ENCODE measurements at places on chromosomes 12 and 14.

- DNase-seq = no peak
These were observed 34.8 kb downstream of the IL31 start for GRCh38 chr12:122139266-122139665.

GRCh38 chr12:15662983-15663659 lies 126.1 kb downstream of the EPS8 start:
- DNase-seq = no peak

DNA sequence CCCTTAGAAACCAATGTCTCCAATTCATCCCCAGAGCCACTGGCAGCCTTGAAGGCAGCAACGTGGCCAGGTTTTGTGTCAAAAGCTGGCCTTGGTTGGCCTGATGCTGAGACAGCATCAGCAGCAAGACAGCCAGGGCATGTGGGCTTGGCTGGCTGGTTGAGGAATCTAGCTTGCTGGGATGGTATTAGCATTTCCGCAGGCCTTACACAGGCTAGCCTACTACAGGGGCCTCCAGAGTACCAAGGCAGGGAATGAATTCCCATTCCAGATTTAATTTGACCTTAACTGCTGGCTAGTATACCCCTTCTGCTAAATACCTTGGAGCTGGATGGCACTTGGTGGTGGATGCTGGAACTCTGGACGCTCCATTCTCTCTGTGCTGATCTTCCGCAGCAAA lies 15.8 kb downstream of the NGDN start:
- DNase-seq = no peak

- DNase-seq = no peak
These were observed 15.1 kb downstream of the PIGH start for GRCh38 chr14:67584978-67585377.

GRCh38 chr14:101506926-101507835 lies 54.1 kb upstream of the DIO3 start:
- no peak for DNase-seq

GRCh38 chr12:80720516-80720915 lies 3.8 kb downstream of the MYF5 start:
- no peak for DNase-seq

DNA sequence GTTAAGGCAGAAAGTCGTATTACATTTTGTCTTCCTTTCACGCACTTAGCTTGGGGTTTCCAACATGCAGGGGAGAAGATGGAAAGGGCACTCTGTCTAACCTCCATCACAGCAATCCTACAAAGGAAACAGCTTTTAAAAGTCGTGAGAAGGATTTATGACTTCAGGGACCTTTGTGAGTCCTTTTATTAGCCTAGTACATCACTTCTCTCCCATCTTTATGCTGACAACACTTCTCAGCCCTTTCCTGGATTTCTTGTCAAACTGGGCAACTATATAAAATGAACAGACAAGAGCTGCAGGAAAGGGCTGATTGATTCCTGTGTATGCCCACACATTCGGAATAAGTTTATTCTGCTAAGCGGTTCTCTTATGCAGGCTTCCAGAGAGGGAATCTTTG lies 159.0 kb downstream of the DERA start:
- no peak for DNase-seq

GRCh38 chr12:122161682-122162081 lies 12.3 kb downstream of the IL31 start:
- no peak for DNase-seq

DNA sequence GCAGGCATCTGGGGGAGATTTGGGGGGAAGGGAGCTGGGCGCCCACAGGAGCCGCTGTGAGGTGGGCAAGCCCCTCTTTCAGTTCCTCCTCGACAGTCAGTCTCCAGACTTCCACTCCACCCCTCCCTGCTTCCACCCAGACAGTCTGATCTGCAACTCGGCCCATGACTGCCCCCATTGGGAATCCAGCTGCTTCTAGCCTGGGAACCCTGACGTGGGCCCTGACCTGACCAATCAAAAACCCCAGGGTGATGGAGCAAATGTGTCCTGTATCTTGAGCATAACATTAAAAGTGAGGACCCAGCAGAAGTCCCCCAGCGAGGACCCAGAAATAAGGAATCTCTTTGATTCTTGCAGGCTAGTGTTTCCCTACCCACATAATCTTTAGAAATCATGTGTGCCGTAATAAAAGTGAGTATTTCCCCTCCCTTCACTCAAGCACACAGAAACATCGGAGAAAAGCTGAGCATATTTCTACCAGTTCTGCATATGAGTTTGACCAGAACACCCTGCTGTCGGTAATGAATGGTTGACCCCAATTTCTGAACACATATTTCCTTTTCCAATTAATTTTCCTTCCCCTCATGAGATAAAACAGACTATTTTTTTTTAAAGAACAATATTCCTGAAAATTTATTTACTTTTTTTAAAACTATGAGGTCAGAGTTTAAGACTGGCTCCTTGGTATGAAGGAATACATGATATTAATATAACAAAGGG lies 6.4 kb downstream of the SSH1 start:
- peak; percentile 45 for DNase-seq

- DNase-seq = no peak
These were observed 417.5 kb downstream of the NPAS3 start for GRCh38 chr14:33356181-33356580.

DNA sequence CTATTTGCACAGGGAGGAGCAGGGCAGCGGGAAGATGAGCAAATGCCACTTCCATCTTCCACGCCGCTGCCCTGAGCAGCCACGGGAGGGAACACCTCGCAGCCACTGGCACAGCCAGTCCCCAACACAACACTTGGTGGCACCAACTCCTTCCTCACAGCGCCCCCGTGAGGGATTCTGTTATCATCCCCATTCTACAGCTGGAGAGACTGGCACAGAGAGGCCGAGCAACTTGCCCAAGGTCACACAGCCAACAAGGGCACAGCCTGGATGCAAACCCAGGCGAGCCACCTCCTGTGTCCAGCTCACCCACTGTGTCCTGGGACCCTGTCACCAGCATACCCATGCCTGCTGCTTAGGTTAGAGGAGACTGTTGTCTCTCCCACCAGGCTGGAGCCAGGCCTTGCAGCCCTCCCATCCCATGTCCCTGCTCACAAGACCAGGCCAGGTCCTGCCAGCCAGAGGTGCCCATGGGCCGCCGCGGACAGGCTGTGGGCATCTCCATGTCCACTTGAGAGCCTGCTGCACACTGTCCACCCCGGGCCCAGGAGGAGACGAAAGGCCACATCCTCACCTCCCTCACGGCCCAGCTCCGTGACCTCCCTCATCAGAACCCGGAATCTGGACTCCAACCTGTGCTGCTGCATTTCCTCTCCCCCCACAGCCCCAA lies 57.0 kb downstream of the NCOR2 start:
- peak; percentile 63 for DNase-seq

GRCh38 chr12:70670948-70671347 lies 33.7 kb upstream of the PTPRB start:
- DNase-seq = no peak

DNA sequence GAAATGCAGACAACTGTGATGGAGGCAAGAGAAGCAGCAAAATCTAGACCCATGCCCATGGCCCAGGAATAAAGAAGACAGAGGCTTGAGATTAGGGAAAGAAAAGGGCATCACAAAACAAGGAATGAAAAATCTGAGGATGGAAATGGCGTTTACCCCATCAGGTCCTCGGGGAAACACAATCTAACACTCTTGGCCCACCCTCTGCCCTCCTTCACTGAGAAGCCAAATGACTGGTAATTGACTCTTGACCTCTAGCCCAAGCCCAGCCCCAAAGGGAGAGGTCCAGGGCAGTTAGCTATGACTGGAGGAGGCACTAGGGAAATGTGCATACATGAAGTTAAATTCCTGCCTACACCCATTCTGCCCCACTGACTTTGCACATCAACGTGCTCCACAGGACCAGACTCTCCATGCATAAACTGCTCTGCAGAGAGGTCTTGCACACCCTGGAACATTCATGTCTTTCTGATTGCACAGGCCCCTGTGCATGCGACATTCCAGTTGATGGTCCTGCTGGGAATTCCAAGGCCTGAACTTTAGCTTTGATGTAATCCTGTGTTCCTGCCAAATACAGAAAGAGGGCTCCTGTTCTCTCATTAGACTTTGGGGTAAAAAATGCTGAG lies 5.7 kb downstream of the ZFHX2 start:
- no peak for DNase-seq

- DNase-seq = no peak
These were observed 74.7 kb downstream of the APAF1 start for GRCh38 chr12:98719515-98720504.

DNA sequence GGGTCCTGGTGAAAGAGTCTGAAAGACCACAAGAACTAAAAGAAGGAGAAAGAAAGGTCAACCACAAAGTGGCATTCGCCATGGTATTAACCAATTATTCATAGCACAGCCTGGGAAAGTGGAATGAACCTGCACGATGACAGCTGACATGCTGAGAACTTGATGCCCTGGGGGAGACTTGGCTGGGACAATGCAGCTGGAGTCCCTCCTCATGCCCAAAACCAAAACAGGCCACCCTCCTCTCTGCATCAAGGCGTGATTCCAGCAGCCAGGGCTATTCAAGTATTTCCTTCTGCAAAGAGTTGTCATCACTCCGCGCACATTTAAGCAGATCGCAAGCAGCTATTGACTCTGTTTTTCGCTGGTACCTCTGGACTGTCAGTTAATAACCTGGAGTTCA lies 167.1 kb upstream of the NOS1 start:
- DNase-seq = no peak

DNA sequence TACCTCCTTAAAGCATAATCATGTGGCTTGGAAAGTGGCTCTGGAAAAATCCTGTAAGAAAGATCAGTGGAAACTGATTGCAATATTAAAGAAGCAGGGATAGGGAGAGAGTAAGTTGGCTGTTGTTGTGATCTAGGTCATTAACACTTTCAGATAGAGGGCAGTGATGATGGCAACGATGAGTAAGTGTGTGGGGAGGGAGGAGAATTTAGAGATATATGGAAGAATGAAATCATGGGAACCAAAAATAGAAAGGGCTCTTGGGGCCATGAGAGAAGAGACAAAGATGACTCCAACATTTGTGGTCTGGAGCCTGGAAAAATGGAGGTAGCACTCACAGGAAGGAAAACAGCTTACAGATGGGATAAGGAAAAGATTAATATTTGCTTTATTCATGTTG lies 23.3 kb downstream of the SNRPF start:
- DNase-seq = peak; percentile 75

- DNase-seq = no peak
These were observed 170.0 kb downstream of the SLC5A8 start for GRCh38 chr12:101039848-101040531.

GRCh38 chr12:59472273-59472672 lies 123.6 kb upstream of the SLC16A7 start:
- DNase-seq = no peak

GRCh38 chr14:55133416-55133815 lies 4.4 kb downstream of the LGALS3 start:
- DNase-seq = peak; percentile 11

- DNase-seq = no peak
These were observed 5.5 kb upstream of the TC2N start for GRCh38 chr14:91872517-91873470.

DNA sequence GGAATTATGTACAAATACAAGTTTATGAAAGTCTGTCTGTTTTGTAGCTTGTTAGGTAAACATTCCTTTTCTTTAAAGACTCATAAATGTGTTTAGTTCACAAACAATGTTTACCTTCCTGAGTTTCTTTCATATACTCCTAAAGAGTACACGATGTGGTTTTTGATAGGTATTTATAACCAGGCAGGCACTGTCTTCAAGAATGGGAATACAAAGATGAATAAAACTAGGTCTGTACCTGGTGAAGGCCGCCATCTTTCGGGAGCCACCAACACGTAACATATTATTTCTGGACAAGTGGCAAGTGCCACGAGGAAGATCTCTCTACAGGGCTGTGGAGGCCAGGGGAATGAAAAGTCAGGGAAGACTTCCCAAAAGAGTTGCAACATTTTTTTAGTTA lies 144.6 kb upstream of the RASSF8 start:
- no peak for DNase-seq

All from NCI-H69 (cell line).